ENCODE measurements at places on chromosomes 6 and 20.

DNA sequence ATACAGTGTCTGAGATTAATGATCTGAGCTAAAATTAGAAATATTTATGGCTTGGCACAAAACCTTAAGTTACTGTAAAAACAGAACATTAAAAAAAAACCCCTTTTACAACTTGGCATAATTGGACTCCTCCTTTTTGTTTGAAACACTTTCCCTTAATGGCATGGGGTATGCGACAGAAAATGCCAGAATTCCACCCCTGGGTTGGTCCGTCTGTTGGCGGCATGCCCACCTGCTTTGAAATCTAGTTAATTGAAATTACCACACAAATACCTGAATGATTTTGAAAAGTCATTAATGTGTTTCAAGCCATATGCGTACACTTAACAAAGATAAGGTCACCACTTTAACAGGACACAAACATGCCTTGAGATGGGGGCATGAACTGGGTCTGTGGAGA is 175.1 kb upstream of the FOXQ1 start:
- no peak for DNase-seq

DNA sequence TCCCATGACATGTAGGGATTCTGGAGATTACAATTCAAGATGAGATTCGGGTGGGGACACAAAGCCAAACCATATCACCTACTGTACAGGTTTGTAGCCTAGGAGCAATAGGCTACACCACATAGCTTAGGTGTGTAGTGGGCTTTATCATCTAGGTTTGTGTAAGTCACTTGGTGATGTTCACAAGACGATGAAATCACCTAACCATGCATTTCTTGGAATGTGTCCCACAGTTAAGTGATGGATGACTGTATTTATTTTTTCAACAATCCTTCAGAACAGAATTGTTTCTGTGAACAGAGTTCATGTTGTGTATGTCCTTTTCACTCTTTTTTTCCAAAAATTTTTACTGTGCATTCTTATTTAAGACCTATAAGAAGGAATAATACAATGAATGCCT is 76.1 kb downstream of the DTD1 start:
- no peak for DNase-seq

GRCh38 chr6:163416557-163417253 is 2.2 kb downstream of the QKI start:
- DNase-seq, result peak; percentile 70

DNA sequence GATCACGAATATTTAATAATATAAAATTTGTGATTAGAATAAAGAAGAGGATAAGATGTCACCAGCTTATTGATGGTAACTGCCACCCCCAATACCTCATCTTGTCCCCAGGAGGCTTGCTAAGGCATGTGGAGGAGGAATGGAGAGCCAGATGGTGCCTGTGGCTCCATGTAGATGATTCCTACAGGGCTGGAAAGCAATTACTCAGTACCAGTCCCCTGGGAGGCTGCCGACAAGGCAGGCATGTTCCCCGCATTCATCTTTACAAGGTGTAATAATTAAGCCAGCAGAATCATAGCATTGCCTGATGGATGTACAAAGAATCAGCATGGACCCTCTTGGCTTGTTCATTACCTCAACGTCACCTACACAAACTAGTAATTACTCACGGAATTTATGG is 155.3 kb downstream of the PLCB1 start:
- no peak for DNase-seq

- no peak for DNase-seq
These were observed 300.1 kb downstream of the GMDS start for GRCh38 chr6:1945235-1945832.

DNA sequence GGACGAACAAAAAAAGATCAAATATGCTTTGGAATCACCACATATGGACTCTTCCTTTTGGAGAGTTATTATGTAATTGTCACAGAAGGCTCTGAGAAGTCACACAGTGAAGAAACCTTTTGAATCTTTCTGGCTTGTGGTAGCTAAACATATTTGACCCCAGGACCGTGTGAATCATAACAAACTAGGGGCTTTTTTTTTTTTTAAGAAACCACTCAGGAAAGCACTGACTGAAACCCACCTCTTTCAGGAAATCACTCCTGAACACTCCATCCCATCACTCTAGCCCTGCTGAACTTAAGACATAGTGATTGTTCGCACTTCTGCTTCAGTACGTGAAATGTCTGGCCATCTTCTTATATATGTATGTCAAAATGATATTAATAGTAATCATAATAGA is 495.9 kb upstream of the ARID1B start:
- DNase-seq, result no peak

- DNase-seq, result no peak
These were observed 1173.9 kb upstream of the CITED2 start for GRCh38 chr6:140548366-140548765.

DNA sequence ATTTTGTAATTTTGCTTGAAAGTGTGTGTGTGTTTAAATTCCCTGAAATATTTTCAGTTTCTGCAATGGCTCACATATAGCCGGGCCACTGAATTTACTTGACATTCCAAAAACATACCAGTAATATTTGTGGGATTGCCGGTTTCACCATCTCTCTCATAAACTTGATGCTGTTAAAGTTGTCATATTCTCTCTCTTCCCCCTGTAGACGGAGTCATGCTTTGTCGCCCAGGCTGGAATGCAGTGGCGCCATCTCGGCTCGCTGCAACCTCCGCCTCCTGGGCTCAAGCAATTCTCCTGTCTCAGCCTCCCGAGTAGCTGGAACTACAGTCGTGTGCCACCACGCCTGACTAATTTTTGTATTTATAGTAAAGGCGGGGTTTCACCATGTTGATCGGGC is 122.1 kb downstream of the TIAM2 start:
- no peak for DNase-seq

DNA sequence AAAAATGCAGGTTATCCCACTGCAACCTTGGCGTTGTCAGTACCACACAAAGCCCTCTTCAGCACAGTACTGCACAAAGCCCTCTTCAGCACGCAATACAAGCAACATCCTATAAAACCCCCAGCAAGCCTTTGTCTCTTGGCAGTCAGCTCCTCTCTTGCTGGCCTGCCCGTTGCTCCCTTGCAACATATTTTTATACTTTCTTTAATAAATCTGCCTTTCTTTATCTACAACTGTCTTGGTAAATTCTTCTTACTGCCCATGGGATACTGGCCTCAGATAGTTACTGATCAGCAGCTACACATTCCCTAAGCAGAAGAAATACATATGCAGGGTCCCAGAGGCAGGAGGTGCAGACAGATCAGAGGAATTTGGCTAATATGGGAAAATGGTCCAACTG is 70.5 kb upstream of the MAP3K4 start:
- DNase-seq, result no peak

DNA sequence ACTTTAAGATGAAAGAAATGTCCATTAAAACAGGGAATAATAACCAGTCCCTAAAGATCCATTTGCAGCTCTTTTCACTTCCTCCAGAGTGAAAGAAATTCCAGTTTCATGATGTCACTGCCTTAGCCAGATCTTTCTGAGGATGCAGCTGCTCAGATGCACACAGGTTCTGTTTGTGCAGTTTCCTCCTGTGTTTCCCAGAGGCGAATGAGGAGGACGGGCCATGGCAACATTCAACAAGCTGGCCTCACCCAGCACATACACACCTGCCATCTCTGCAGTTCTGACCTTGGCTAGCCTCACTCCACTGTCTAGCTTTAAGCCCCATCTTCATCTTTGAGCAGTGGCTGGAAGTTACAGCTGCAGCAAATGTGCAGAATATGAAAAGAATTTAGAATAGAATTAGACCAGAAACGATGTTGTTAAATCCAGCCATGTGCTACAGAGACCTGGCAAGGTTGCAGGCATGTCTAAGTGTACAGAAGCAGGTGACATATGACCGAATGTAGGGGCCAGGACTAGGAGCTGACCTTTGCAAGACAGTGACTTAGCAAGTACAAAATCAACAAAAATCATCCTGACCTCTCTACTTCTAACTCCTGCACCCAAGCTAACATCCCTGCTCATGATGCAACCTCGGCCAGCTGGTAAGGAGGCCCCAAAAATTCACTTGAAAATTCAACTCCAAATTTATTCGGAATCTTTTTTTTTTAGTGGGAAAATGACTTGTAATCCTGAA is 35.0 kb downstream of the FAM50B start:
- DNase-seq, result no peak

GRCh38 chr6:127918506-127919427 is 17.9 kb upstream of the THEMIS start:
- DNase-seq, result no peak

DNA sequence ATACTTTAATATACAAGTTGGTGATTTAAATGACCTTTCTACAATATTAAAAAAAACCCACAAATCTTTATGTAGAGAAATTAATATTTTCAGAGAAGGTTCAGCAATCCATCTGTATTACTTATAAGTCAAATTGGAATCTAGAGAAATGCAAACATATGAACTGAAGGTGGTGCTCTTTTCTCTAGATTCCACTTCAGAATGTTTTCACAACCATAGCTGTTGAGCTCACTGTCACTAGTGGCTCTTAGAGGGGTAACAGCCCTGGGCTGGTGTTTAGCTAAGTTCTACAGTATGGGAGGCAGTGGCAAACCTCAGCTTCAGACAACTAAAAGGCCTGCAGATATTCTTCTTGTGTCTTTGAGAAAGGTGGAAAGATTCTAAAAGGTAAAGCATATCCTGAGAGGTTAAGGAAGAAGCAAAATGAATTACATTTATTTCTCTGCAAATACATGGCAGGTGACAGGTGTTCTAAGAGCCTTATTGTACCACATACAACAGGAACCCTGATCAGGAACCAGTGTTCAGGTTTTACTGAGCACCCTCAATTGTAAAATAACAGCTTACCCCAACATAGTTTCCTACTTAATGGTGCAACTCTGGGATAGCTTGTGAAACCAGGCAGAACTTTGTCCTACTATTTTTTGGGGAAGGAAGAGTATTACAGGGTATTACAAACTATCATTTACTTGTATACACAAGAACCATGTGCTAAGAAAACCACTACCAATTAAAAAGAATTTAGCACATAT is 56.6 kb upstream of the SAMHD1 start:
- DNase-seq, result no peak

GRCh38 chr6:169957351-169957963 is 206.0 kb downstream of the ERMARD start:
- no peak for DNase-seq

DNA sequence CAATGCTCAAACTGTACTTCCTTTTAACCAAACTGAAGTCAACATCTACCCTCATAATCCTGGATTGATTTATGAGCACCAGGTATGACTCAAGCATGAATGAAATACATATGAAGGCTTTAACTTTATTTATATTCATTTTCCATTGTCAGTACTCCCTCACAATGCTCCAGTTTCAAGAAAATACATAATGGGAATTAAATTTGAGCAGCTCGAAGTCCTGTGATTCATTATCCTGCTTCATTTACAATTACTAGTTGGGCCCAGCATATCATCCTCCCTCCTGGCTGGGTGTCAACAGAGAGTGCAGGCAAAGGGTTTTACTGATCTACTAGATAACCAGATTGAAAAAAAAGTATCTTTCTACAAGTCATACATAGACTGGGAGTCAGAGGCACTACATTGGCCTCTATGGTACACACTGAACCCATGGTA is 10.1 kb downstream of the SAMHD1 start:
- DNase-seq, result no peak

DNA sequence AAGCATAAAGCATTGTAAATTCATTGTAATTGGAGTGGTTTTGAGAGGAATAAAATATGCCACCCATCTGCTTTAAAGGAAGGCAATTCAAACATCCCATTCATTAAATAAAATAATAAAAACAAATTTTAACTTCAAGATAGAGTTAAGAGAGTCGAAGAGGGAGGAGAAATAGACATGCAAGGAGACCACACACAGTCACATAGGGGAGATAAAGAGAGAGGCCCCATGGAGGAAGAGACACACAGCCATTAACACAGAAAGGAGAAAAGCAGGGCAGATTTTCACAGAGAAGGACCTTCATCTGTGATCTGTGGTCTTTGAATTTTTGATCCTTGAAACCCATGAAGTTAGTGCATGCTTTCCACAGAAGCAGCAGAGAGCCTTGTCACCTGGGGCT is 214.3 kb upstream of the TCF21 start:
- DNase-seq, result no peak

GRCh38 chr6:34961574-34961973 is 72.5 kb downstream of the ANKS1A start:
- no peak for DNase-seq

- no peak for DNase-seq
These were observed 14.5 kb upstream of the RAMACL start for GRCh38 chr6:166600931-166601330.

DNA sequence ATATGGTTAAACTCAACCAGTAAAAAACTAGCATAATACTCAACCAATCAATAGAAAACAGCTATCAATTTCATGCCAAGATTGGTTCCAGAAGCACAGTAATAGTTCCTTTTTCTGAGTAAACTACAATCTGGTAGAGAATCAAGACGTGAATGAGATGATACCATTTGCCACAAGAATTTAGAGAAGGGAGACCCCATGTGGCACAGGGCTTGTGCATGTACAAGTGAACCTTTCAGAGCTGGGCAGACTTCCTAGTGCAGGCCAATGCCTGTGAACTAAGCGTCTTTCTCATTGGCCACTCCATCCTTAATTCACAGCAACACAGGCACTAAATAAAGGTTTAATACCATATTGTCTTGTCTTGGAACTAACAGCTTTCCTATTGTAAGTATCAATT is 213.5 kb downstream of the RFPL4B start:
- no peak for DNase-seq

GRCh38 chr20:46712056-46712636 is 2.7 kb downstream of the SLC2A10 start:
- no peak for DNase-seq

GRCh38 chr20:19710336-19711120 is 47.5 kb upstream of the RIN2 start:
- DNase-seq, result no peak

DNA sequence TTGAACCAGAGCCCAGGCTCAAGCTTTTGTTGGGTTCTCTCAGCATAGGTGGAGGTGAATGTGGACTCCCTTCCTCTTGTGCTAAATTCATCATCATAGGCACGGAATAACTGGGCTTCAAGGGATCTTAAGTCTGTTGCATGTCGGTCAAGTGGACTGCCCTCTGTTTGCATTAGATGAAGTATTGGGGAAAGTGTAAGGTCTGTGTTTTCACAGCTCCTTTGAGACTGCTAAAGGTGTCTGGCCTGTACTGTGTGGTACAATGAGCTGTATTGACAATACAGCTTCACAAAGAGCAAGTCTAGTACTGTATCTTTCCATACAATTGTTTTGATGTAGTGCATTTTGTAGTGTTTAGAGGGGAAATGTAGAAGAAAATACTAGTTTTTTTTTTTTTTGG is 34.3 kb upstream of the TULP4 start:
- DNase-seq, result no peak

DNA sequence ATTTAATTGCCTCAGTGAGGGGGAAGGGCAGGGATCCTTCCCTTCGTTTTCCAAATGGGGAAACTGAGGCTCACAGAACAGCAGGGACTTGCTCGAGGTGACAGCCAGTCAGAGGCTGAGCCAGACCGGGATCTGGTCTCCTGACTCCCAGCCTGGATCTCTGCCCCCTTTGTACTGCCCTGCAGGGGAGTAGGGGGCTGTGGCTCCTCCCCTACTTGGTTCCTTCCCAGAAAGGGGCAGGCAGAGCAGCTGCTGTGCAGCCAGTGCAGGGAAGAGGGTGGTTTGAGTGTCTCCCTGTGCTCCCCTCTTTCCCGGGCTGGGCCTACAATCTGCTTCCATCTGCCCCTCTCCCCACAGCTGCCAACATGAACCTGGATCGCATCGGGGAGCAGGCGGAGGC is 37.6 kb downstream of the UQCC2 start:
- DNase-seq, result no peak

- DNase-seq, result no peak
These were observed 7.9 kb downstream of the TAAR1 start for GRCh38 chr6:132651062-132651461.

GRCh38 chr6:42095094-42095493 is 44.8 kb downstream of the TAF8 start:
- no peak for DNase-seq

- no peak for DNase-seq
These were observed 31.9 kb upstream of the ZNF831 start for GRCh38 chr20:59131551-59132285.

All from uterus (tissue), 4 donors.